ENCODE measurements at places on chromosomes 12 and 14.

DNA sequence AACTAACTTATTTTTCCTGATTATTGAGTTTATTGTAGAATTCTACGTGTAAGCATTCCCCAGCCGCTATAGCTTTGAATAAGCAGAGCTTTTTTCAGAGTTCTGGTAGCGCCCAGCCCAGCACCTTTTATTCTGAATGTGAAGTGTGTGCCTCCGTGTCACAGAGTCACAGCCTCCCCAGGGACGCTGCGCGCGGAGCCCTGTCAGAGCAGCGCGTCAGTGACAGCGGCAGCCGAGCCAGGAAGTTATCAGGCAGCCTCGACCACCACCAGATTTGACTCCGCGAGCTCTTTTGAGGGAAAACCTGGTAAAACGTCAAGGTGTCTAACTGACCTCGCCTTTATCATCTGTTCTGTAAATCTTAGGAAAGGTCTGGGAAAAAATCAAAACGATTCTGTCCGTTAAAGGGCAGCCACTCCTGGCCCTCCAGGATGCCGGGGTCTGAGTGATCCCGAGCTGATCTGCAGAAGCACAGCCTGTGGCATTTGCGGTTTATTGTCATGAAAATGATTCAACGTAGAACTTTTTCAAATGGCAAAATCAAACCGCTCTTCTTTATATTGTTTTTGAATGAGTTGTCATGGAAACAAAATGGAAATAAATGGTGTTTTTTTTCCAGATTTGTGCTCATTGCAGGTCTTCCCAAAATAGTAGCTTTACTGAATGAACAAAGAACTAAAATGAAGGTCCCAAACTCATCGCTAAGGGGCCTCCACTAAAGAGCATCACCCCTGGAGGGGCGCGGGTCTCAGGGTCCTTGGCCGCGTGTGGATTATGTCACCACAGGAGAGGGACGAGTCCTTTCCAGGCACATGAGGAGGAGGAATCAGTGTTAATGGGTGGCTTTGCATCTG is 43.1 kb upstream of the MMP17 start:
- DNase-seq: no peak

GRCh38 chr12:2384533-2385351 is 332.0 kb downstream of the CACNA1C start:
- no peak for DNase-seq

DNA sequence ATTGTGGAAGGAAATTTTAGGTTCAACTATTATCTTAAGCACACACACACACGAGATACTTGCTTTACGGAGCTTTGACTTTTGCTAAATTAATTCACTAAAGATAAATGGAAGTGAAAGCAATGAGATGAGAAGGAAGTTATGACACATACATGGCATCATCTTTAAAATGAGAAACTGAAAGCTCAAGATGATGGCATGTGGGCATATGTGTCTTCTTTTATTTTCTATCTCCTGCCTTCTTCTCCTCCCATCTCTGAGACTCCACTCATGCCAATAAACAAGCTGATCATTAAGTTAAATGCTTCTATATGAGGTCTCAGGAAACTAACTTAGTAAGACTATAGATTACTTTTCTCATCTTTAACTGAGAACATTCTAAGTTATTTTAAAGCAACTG is 216.7 kb downstream of the MED13L start:
- DNase-seq: peak; percentile 19

GRCh38 chr12:5272018-5272785 is 159.7 kb upstream of the NTF3 start:
- no peak for DNase-seq

DNA sequence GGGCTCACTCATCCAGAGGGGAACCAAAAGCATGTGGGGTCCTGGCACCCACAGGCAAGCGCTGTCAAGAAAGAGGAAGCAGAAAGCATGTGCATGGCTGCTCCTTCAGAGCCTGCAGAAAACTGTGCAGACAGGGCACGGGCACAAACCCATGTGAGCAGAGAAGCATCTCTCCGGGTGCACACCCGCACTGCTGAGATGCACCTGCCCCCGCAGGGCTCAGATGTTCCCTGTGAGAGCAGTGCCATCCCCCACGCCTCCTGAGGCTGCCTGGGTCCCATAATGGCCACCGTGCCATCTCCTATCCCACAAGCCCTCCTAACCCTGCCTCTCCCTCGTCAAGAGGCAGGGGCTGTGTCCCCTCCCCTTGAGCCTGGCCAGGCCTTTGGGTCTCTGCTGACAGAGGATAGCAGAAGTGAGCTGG is 32.3 kb upstream of the INF2 start:
- no peak for DNase-seq

- no peak for DNase-seq
Observed at GRCh38 chr12:42140901-42141300, 3.8 kb downstream of the GXYLT1 start.

DNA sequence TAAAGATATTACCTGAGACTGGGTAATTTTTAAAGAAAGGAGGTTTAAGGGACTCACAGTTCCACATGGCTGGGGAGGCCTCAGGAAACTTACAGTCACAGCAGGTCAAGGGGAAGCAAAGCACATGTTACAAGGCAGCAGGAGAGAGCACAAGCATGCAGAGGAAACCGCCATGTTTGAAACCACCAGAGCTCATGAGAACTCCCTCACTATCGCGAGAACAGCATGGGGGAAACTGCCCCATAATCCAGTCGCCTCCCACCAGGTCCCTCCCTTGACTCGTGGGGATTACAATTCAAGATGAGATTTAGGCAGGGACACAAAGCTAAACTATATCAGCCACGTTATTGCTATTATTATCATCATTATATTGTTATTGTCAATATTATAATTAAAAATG is 138.7 kb downstream of the RIMBP2 start:
- DNase-seq: no peak

DNA sequence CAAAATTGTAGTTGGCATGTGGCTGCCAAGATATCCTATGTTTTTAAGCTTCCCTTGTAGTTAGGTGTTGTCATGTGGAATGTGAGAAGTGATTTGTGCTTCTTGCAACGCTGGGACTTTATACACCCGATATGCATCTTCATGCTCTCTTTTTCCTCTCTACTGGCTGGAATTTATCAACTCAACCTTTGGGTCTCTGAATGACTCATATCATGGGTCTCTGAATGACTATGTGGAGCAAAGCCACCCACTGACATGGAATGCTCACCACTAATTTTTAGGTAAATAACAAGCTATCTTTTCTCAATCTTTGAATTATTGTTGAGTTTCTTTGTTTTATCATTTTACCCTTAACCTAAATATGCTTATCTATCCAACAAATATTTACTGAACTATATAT is 144.6 kb downstream of the ATP23 start:
- no peak for DNase-seq

DNA sequence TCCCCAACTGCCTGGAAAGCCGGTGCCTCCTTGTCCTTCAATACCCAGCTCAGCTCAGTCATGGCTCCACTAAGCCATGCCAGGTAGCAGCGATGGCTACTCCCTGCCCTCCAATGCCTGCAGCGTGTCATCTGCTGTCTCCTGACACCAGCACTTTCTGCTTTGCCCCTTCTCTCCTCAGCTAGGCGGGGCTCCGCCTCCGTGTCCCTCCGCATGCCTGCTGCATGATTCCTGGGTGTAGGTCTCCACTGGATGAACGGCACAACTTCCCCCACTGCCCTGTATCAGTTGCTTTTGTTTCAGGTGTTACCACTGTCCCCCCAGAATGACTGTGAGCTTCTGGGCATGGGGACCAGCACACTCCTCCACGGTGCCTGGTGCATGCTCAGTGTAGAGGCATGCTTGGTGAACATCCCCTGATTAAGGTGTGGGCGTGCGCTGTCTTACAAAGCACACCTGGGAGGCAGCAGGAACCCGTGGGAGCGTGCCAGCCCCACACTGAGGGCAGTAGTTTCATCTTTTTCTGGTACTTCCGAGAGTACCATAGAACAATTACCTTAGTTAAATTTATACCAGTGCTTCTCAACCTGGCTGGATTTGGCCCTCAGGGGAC is 179.4 kb upstream of the PRMT8 start:
- no peak for DNase-seq

DNA sequence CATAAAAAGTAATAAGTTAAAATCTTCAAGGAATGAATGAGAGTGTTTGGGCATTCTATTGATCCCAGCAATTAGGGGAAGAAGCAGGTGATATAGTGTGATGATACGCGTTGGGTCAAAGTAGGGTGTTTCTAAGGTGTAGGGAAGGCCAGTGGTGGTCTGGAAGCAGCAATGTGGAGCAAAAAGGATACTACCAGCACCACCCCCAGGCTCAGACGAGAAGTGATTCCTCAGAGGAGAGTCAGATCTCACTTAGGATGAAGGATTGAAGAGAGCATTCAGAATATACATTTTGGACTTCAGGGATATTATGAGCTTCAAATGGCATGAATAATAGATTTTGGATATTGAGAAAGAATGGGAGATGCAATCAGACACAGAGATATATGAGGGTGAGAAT is 497.6 kb downstream of the RMST start:
- no peak for DNase-seq

GRCh38 chr14:96861568-96862310 is 64.6 kb downstream of the VRK1 start:
- DNase-seq: no peak

- DNase-seq: peak; percentile 78
Observed at GRCh38 chr12:68175557-68176061, 16.1 kb upstream of the IFNG start.

DNA sequence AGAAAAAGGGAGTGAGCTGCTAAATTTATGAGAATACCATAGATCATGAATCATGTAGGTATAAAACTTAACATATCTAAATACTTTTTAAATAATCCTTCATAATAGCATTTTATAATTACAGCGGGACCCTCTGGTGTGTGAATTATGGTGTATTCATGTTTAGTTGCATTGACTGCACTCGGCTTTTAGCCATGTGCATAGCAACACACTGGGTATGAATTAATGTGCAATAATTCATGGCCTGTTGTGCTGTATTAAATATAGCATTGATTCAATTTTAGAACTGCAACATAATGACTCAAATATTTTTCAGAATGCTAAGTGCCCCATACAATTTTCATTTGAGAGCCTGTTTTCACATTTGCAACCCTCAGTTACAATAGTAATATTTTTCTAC is 249.6 kb upstream of the G2E3 start:
- no peak for DNase-seq

- DNase-seq: no peak
Observed at GRCh38 chr12:68559984-68560850, 50.5 kb upstream of the RAP1B start.

DNA sequence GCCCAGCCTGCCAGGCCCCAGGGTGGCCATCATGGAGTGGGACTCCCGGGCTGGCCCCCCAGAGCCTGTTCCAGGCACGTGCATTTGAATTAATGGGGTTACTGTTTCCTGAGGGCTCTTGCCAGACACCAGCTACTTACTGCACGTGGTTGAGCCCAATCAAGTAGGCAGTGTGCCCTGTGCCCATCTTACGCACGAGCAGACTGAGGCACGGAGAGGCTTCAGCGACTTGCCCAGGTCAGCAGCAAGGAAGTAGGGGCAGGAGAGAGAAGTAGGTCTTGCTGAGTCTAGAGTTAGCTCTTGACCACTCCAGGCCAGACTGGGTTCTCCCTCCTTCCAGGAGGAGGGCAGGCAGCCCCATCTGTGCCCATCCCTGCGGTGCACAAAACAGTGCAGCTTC is 67.7 kb downstream of the DIO3 start:
- DNase-seq: no peak

GRCh38 chr12:57239587-57240065 is 10.1 kb downstream of the SHMT2 start:
- no peak for DNase-seq

- no peak for DNase-seq
Observed at GRCh38 chr12:11133162-11133561, 1.3 kb downstream of the TAS2R30 start.

GRCh38 chr14:99554184-99554583 is 49.8 kb downstream of the CCDC85C start:
- DNase-seq: no peak

DNA sequence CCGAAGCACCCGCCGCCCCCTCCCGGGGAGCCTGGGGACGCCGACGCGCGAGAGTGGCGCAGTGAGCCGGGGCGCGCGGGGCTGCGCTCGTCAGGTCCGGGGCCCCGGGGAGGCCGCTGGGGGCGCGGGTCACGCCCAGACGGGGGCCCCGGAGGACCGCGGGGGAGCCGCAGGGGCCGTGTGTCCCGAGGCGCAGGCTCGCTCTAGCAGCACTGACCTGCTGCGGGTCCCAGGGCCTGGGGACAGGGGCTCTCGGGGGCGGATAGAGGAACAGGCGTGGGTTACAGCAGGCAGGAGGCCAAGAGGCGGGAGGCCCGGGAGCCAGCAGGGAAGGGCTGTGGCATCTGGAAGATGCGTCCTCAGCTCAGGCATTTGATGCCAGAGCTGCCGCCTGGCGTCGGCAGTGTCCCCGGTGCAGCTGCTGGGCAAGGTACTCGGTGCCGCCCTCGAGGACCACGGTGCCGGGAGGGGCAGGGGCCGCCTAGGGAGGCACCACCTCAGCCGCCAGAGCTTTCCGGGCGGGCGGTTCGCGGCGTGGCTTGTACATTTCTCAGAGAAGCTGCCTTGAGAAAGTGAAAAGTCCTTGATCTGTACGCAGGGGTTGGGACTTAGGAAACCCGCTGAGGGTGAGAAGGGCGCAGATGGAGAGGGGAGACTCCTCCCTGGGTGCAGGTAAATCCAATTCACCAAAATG is 1.2 kb downstream of the WNT5B start:
- DNase-seq: no peak

- no peak for DNase-seq
Observed at GRCh38 chr14:58671436-58671835, 33.7 kb downstream of the DACT1 start.

DNA sequence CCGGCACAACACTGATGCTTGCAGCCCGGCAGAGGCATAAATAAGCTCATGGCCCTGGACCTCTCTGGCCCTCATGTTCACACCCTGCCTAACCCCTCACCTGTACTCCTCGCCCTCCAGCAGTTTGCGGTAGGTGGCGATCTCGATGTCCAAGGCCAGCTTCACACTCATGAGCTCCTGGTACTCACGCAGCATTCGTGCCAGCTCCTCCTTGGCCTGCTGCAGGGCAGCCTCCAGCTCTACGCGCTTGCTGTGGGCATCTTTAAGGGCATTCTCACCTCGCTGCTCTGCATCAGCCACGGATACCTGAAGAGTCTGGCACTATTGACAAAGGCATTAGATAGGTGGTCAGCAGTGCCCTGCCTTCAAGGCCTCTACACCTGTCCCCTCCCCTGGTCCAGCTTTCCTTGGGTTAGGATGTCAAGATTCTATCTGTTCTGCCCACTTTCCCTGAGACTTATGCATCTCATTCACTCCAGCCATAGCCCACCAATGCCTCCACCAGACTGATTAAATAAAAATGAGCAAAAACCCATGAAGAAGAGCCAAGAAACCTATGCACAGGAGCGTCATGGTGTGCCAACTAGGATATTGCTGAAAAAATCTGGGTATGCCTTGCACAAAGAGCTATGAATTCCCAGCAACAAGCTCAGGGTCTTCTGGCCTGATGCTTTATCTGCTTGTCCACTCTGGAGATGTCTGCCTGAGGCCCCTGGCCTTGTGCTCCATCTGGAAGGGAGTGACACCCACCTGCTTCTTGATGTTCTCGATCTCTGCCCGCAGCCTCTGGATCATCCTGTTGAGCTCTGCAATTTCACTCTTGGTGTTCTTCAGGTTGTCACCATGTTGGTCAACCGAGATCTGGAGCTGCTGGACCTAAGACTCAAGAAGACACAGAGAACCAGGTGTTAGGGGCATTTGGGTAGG is 6.1 kb downstream of the KRT4 start:
- DNase-seq: no peak

GRCh38 chr12:56716458-56716857 is 8.6 kb downstream of the NACA start:
- DNase-seq: no peak

- DNase-seq: no peak
Observed at GRCh38 chr14:71270111-71270510, 362.9 kb downstream of the PCNX1 start.
